ENCODE measurements at places on chromosomes 3 and 15. TPM values are rescaled to one million over a fixed set of nuclear protein-coding genes. Genes with fewer than 3 reads are reported as not detected.

DNA sequence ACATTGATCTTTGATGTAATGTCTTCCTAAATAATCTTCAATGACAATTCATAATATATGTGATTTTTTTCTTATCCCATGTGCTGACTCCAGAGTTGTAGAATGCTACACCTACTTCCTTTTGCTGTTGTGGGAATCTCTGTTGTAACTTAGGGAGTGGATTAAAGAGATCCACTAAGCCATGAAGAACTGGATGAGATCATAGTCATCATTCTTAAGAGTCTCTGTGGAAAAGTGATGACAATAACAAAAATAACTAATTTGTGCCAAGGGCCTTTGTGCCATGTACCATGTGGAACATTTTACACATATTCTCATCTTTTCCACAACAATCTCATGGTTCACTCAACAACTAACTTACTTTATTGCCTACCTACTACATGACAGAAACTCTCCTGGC is 162.9 kb upstream of the PDZRN3 start:
- peaks cover 26% of the 10 kb centered on the region for H3K4me1 ChIP-seq
- H3K27me3 ChIP-seq, result no peaks in the 10 kb centered on the region
- no peak overlapping the region for H3K27ac ChIP-seq

DNA sequence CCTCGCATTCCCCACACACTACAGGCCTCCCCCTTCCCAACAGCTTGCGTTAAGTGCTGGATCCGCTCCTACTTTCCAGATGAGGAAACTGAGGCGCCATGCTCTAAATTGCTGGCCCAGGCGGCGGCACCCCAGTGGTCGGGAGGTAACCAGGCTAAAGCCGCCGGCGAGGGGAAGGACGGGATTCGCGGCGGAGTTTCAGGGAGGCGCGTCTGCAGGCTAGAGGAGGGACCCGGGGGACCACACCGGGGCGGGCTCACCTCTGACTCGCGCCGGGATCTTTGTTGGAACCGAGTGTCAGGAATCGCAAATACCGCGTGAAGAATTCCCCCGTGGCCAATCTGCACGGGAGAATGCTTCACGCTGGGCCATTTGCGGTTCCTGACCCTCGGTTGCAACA is 24.6 kb upstream of the PTPN23 start:
- peaks cover 5% of the 10 kb centered on the region for H3K36me3 ChIP-seq
- DNase-seq, result no peak
- no peak overlapping the region for H3K27ac ChIP-seq

DNA sequence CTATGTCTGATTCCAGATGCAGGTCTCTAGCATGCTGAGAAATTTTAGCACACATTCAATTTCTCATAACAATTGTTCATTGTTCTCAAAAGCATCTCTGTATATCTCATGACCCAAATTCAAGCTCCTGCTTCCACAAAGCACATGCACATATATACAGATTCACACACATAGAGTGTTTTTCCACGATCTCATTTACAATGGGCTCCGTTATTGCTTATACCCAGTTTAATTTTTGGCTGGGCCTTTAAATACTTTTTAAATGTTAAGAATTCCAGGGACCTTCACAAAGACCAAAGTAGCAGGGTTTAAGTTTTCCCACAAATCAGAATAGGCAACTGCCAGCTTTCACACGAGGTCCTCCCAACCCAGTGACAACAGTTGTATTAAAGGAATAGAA is 333.5 kb upstream of the SEMA6D start:
- DNase-seq, result no peak
- H3K27me3 ChIP-seq, result no peaks in the 10 kb centered on the region
- no peaks in the 10 kb centered on the region for H3K36me3 ChIP-seq
- H3K4me1 ChIP-seq, result peaks cover 14% of the 10 kb centered on the region
- no peak overlapping the region for H3K4me3 ChIP-seq

DNA sequence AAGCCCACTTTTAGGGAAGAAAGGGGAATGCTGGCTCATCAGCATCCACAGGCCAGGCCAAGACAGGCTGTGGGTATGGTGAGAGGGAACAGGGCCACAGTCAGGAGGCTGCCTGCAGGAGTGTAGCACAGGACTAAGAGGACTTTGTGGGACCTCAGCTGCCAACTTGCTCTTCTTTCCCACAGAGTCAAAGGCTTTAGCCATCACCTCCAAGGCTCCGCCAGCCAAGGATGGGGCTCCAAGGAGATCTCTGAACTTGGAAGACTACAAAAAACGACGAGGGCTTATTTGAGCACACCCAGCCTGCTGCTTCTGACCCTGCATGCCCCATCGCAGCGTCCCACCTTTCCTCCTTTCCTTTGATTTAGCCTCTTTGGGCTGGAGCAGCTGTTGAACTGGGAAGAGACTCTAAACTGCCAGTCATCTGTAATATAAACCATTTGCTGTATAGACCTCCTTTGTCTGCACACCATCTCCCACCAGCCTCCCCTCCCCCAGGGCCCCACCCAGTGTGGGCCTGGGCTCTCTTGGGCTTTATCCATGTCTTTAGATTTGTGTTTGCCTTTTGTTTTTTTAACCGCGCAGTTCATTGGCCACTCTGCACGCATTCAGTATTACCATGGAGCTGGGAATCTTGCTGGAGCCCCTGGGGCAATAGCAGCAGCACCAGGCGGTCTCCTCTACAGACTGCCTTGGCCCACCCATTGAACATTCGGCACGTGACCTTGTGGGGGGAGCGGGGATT is 13.1 kb upstream of the ITPKA start:
- DNase-seq, result no peak
- H3K27ac ChIP-seq, result peak overlapping the region; percentile 23
- no peaks in the 10 kb centered on the region for H3K4me1 ChIP-seq
- no peaks in the 10 kb centered on the region for H3K27me3 ChIP-seq

GRCh38 chr15:41923401-41923997 is 29.6 kb upstream of the SPTBN5 start:
- H3K4me3 ChIP-seq, result no peak overlapping the region
- no peak for DNase-seq
- peaks cover 58% of the 10 kb centered on the region for H3K4me1 ChIP-seq
- H3K27ac ChIP-seq, result no peak overlapping the region

GRCh38 chr15:55980511-55980910 is 12.9 kb downstream of the NEDD4 start:
- no peak overlapping the region for H3K4me3 ChIP-seq
- H3K27me3 ChIP-seq, result no peaks in the 10 kb centered on the region
- no peak overlapping the region for H3K27ac ChIP-seq
- H3K4me1 ChIP-seq, result no peaks in the 10 kb centered on the region
- DNase-seq, result no peak

DNA sequence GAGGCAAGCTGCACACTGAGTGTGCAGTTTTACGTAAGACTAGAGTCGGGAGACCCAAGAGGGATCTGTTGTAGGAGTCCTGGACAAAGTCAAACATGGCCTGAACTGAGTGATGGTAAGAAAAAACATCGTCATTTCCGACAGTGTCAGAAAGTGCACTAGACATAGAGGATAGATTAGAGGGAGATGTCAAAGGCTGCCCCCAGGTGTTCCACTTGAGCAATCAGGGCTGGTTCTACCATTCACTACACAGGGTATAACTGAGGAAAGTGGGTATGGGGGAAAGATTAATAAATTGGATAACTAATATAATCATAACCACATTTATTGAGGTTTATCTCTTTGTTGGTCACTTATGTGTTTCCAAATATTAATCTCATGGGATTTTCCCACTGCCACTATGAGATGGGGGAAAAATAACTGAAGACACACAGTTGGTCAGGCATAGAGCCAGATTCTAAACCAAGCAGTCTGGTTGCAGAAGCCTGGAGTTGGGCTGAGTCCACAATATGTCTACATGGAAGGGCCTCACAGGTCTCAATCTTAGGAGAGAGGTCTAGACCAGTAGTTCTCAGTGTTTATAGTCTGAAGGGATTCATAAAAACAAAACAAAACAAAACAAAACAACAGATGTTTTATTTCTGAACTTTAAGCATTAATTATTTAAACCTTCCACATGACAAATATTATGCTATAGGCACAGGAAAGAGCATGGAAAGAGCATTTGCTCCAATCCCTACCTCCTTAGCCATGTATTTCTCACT is 766.5 kb downstream of the NTRK3 start:
- no peaks in the 10 kb centered on the region for H3K36me3 ChIP-seq
- no peak overlapping the region for H3K4me3 ChIP-seq
- no peaks in the 10 kb centered on the region for H3K4me1 ChIP-seq
- no peak for DNase-seq
- H3K27me3 ChIP-seq, result peaks cover 12% of the 10 kb centered on the region

GRCh38 chr15:83926116-83926515 is 272.2 kb downstream of the ADAMTSL3 start:
- no peak overlapping the region for H3K4me3 ChIP-seq
- no peak for DNase-seq
- no peaks in the 10 kb centered on the region for H3K4me1 ChIP-seq
- no peaks in the 10 kb centered on the region for H3K27me3 ChIP-seq

- H3K4me1 ChIP-seq, result peaks cover 71% of the 10 kb centered on the region
- peaks cover 4% of the 10 kb centered on the region for H3K36me3 ChIP-seq
- H3K27ac ChIP-seq, result no peak overlapping the region
- no peak for DNase-seq
- peak overlapping the region; percentile 29 for H3K4me3 ChIP-seq
- no peaks in the 10 kb centered on the region for H3K27me3 ChIP-seq
Measured at GRCh38 chr3:128170866-128171516, 17.7 kb downstream of the EEFSEC start.

DNA sequence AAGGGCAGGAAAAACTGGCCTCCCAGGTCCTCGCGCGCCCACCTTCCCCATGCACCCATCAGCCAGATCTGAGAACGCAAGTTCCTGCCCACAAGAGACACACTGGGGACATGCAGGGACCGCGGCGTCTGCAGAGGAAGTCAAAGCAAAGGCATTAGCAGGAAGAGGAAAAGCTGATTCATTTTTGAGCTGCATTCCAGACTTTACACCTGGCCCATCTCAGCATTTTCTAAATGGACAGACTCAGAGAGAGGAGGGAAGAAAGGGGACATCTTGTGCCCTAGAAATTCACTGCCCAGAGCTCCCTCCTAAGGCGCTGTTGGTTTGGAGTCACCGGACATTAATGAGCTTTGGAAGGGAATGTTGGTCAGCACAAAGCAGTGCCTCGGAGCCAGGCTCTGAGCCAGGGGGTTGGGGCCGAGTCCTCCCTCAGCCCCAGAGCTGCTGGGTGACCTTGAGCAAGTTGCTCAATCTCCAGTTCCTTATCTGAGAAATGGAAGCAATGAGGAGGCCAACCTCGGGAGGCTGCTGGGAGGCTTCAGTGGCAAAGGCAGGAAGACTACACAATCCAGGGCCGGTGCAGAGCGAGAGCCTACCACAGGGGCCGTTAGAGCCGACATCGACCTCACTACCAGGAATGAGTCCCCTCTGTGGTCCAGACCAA is 150.5 kb upstream of the IQSEC1 start:
- no peaks in the 10 kb centered on the region for H3K27me3 ChIP-seq
- H3K27ac ChIP-seq, result no peak overlapping the region
- H3K4me3 ChIP-seq, result no peak overlapping the region
- DNase-seq, result no peak
- H3K36me3 ChIP-seq, result no peaks in the 10 kb centered on the region

GRCh38 chr15:83913034-83913632 is 259.2 kb downstream of the ADAMTSL3 start:
- no peak overlapping the region for H3K4me3 ChIP-seq
- DNase-seq, result no peak
- H3K4me1 ChIP-seq, result no peaks in the 10 kb centered on the region
- H3K36me3 ChIP-seq, result no peaks in the 10 kb centered on the region
- peaks cover 4% of the 10 kb centered on the region for H3K27me3 ChIP-seq

DNA sequence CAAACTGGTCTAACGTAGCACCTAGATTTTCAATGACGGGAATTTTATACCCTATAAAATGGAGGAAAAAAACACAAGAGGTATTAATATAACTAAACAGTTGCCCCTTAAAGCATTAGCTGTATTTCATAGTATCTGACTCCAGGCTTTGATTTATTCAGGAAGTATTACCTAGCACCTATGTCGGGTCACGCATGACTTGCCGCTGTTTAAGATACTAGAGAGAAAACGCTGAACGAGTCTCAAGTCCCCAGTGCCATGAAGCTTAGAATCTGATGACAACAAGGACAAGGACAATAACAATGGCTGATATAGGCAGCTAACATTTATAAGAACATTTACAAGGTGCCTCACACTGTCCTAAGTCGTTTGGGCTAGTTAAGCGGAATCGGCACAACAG is 1.9 kb downstream of the SNRPA1 start:
- peaks cover 31% of the 10 kb centered on the region for H3K4me1 ChIP-seq
- no peak for DNase-seq
- H3K4me3 ChIP-seq, result peak overlapping the region; percentile 98
- no peaks in the 10 kb centered on the region for H3K27me3 ChIP-seq

GRCh38 chr3:120039642-120040610 is 54.3 kb downstream of the GSK3B start:
- H3K36me3 ChIP-seq, result peaks cover 62% of the 10 kb centered on the region
- DNase-seq, result no peak
- H3K4me3 ChIP-seq, result no peak overlapping the region
- H3K4me1 ChIP-seq, result no peaks in the 10 kb centered on the region
- H3K27ac ChIP-seq, result no peak overlapping the region
- H3K27me3 ChIP-seq, result no peaks in the 10 kb centered on the region

DNA sequence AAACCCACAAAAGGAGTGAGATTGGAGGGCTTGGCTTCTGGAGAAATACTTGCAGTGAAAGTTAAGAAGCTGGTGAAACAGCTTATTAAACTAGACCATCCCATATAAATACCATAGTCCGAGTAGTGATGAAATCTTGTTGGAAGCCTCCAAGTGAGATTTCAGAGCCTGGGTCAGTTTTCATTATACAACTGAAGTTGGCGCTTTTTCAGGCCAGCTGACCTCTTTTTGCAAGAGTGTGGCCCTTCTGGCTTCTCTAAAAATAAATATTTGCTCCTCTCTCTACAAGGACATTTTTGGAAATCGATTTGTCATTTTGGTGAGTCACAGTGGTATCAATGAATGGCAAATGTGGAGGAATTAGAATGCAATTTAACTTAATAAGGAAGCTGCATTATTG is 51.2 kb upstream of the THRB start:
- H3K27me3 ChIP-seq, result no peaks in the 10 kb centered on the region
- peaks cover 4% of the 10 kb centered on the region for H3K4me1 ChIP-seq
- no peaks in the 10 kb centered on the region for H3K36me3 ChIP-seq
- no peak for DNase-seq
- no peak overlapping the region for H3K4me3 ChIP-seq

DNA sequence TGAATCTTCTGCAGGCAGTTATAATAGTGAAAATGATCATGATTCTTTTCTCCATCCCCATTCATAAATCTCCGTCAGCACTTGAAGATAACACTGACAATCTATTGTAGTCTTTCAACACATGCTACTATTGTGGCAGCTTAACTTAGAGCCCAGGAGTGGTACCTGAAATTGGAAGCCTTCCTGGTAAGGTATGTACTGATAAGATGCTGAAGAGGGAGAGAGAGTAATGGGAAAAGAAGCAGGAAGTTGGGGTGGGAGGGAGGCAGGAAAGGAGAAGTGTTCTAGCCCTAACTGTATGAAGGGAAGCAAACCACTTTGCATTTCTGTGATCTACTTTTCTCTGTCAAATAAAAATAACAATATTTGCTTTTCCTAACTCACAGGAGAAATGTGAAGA is 197.4 kb upstream of the RORA start:
- H3K36me3 ChIP-seq, result no peaks in the 10 kb centered on the region
- H3K4me3 ChIP-seq, result no peak overlapping the region
- H3K27me3 ChIP-seq, result peaks cover 16% of the 10 kb centered on the region
- no peak overlapping the region for H3K27ac ChIP-seq
- no peak for DNase-seq

The AGTR1 gene
- 0.90 TPM for total RNA-seq

The XYLB gene
- total RNA-seq, result 10.2 TPM

The MST1 gene
- 25.7 TPM for total RNA-seq

The USP19 gene
- 86.4 TPM for total RNA-seq

The GOLGA8T gene
- 0.19 TPM for total RNA-seq

The NRROS gene
- total RNA-seq, result 0.68 TPM

The SNTN gene
- total RNA-seq, result not detected

The IMPG2 gene
- 0.53 TPM for total RNA-seq

The FILIP1L gene
- 30.6 TPM for total RNA-seq

The GCNT3 gene
- 32.7 TPM for total RNA-seq

The CD200R1L gene
- not detected for total RNA-seq

The CCDC71 gene
- total RNA-seq, result 28.5 TPM

Data from type B pancreatic cell (in vitro differentiated cells).